Activated CD4-positive, alpha-beta T cell treated with anti-CD3 and anti-CD28 coated beads, Interleukin-2, amount 50 U/mL, for 1 hour (primary cell): ENCODE measurements at places on chromosomes 3 and 15.

DNA sequence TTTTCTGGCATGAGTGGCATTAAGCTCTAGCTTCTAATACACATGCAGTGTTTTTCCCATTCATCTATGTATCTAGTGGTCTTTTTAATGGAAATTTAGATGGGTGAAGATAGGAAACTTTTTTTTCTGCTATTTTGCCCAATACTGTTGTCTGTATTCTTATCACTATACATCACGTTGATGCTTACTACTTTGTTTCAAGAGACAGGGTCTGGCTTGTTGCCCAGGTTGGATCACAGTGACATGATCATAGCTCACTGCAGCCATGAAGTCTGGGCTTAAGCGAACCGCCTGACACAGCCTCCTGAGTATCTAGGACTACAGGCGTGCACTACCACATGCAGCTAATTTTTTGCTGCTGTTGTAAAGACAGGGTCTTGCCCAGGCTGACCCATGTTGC, 84.6 kb downstream of the PEAK1 start:
- DNase-seq, result no peak

GRCh38 chr3:98812851-98813374, 49.8 kb downstream of the ST3GAL6 start:
- no peak for DNase-seq

GRCh38 chr3:188772886-188773285, 398.9 kb upstream of the TPRG1 start:
- no peak for DNase-seq

- no peak for DNase-seq
Measured at GRCh38 chr3:52228751-52229291, 3.4 kb upstream of the TLR9 start.

DNA sequence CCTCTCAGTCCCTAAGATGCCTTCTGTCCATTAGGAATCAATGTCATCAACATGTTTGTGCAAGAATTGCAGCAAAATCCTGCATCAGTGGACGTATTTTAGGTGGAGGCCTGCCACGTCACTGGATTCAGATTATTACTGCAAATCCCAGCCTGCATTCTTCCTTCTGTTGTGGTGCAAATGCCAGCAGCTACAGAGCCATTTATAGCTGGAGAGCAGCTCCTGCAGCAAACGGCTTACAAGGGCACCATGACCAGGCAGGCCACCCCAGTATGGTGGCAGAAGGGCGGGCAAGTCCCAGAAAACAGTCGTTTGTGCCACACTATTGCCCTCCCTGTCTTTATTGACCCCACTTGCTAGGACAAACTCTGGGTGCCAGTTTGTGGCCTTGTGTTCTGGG, 74.7 kb downstream of the SNRK start:
- no peak for DNase-seq

DNA sequence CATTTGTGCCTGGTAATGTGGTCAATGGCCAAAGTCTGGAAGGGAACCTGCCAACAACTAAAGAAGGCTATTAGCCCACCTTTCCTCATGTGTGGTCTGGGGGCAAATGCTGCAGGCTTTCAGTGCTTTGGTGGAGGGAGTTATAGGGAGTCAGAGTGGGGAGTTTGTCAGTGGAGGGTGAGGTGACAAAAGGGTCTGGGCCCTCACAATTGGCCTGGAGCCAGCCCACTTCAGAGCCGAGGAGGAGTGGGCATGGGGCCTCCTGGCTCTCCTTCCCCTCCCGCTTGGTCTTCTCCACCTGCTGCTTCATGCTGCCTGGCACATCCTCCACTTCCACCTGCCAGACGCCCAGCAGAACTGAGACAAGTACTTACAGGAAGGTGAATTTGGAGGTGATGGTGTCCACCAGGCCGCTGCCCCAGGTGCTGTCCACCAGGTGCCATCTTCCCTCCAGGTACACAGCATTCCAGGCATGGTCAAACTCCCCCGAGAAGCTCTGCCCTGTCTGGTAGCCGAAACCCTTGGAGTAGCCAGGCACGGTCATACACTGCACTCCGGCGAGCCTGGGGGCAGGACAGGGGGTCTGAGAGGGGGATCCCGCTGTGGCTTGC, 40.9 kb downstream of the KY start:
- no peak for DNase-seq

- no peak for DNase-seq
Measured at GRCh38 chr15:33988384-33988783, 20.1 kb downstream of the CHRM5 start.

GRCh38 chr3:42095540-42095939, 4.4 kb downstream of the TRAK1 start:
- no peak for DNase-seq

- no peak for DNase-seq
Measured at GRCh38 chr3:47476644-47477199, 981 bp upstream of the SCAP start.
